NCI-H2171 (cell line): ENCODE measurements at places on chromosomes 1 and 21.

GRCh38 chr1:181936768-181937581 lies 124.5 kb downstream of the ZNF648 start:
- DNase-seq = peak; percentile 9

GRCh38 chr1:36784147-36784859 lies 250.0 kb downstream of the GRIK3 start:
- no peak for DNase-seq

- no peak for DNase-seq
Measured at GRCh38 chr1:198206292-198206691, 49.5 kb downstream of the NEK7 start.

DNA sequence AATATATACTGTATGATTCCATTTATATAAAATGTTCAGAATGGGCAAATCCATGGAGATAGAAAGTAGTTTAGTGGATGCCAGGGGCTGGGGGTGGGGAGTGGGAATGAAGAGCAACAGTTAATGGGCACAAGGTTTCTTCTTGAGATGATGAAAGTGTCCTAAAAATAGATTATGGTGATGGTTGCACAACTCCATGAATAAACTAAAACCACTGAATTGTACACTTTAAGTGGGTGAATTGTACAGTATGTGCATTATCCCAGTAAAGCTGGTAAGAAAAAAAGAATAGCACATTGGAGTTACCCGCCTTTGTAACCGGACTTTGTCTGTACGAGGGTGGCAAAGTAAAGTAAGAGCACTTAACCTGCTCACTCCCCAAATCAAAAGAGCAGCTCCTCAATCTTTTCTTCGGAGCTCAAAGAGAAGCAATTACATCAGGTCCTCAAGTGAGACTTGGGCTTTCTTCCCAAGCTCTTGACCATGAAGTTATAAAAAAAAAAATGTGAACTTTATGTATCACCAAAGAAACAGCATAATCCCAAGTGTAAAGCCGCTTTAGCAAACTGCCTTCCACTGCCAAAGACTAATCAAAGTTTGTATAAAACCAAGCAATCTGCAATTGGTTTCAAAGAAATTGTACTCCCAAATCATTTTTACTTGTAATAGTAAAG lies 32.1 kb downstream of the ALDH9A1 start:
- no peak for DNase-seq

DNA sequence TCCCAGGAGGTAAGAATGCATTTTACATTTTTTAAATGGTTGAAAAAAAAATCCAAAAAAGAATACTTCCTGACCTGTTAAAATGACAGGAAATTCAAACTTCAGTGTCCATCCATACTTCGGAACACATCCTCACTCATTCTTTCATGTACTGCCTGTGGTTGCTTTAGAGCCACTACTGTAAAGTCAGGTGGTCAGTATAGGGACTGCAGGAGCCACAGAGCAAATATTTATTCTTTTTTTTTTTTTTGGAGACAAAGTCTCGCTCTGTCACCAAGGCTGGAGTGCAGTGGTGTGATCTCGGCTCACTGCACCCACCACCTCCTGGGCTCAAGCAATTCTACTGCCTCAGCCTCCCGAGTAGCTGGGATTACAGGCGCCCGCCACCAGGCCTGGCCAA lies 124.7 kb downstream of the CLIC6 start:
- DNase-seq = no peak

GRCh38 chr1:221706876-221707582 lies 34.9 kb downstream of the DUSP10 start:
- no peak for DNase-seq

DNA sequence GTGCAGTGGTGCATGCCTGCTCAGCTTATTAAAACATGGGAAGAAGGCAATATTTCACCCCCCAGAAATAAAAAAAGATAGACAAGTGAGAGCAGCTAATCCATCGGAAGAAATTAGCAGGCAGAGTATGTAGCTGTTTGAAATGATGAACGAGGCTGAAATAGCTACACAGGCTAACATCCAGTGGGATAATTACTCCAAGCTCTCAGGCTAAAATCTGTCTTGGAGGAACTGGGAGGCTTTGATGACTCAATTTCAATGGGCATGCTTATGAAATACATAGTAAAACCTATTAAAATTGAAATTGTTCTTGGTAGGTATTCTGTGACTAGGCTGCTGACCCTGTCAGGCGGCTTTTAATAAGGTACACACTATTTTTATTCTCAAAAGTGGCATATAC lies 84.1 kb upstream of the RRP15 start:
- DNase-seq = no peak

- DNase-seq = peak; percentile 61
Measured at GRCh38 chr1:41357451-41358101, 3.7 kb upstream of the FOXO6 start.

DNA sequence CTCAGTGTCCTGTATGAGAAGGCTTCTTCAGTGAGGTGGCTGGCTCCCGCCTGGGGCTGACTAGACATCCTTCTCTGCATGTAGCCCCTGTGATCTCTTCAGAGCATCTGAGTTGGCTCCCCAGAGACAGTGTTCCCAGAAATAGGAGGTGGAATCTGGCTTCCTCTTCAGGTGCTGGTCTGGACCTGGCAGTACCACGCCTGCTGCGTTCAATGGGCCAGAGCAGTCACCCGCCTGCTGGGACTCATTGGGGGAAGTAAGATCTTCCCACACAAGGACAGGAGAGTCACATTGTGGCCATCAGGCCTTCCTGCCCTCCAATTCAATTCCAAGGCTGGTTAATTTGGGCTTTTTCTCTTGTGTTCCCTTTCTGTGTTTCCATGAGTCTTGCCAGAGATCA lies 51.0 kb downstream of the ADARB1 start:
- no peak for DNase-seq

DNA sequence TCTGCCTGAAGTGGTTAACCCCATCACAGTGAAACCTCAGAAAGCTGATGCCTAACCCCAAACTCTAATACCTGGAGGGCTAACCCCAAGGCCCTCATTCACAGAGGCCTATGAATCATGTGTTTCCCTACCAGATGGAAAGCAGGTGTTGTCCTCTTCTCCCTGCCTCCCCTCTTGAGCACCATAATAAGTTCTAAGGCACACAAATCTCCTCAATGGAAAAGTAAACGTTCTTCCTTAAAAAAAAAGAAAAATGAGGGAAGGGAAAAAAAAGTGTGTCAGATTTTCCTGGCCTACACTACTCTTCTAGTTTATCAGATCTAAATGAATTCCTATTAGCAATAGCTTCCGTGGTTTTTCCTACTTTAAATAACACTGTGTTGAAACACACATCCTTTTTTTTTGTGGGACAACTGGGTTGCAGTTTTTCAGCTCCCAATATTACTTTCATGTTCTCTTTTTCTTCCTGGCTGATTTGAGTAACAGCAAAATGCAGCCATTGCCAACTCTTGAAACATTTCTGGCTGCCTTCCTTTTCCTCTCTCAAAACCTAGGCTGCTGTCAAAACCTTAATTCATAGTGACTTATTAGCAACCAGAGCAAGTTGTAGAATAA lies 43.2 kb downstream of the SLC44A3 start:
- DNase-seq = no peak

- DNase-seq = no peak
Measured at GRCh38 chr1:66685265-66685664, 67.0 kb upstream of the DYNLT5 start.

DNA sequence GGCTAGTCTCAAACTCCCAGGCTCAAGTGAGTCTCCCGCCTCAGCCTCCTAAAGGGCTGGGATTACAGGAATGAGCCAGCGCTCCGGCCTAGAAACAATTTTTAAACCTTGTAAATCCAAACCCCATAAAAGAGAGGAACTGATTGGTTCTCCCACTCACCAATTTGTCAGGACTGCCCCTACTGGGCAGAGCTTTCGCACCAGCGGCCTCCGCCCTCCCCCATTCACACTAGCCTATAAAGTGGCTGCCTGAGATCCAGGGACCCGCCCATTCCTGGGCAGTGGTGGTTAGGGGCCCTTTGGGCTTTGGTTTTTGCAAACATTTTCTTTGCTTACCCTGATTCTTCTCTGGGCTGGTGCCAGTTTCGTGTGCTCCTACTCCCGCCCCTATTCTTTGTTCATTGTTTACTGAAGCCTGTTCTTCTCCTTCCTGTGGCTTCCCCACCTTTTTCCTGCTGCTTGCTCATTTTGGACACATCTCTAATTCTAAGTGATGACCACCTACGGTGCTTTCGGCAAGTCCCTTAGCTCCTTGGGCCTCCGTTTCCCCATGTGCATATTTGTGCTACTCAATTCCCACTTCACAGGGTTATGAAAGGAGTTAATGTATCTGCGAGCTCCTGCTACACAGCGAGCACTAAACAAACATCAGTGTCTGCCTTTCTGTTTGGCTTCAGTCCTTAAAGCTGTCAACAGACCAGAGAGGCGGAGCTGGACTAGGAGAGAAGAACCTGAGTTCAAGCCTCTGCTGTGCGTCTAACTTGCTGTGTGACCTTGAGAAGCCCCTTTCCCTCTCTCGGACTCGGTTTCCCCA lies 39.8 kb upstream of the CLIC4 start:
- DNase-seq = peak; percentile 85

- DNase-seq = no peak
Measured at GRCh38 chr21:31334648-31335121, 9.4 kb downstream of the TIAM1 start.

DNA sequence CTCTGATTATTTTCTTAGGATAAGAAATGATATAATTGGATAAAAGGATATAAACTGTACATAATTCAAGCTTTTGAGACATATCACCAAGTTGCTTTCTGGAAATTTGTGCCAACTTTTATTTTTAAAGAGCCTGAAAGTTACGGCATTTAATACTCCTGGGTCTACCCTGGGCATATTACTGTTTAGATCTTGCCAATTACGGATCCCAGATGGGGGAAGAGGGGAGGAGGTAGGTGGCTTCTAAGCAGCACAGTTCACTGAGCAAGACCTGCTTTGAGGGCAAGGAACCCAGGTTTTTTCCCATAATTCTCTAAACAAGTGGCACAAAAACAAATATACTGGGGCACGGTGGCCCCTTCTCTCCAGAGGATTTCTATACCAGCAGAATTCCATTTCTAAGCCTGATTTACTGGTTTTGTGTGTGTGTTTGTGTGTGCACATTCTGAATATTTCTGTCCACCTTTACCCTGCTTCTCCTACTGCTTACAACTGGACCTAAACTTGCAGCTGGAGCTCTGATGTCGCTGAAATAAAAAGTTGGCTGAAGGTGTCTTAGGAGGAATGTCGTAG lies 76.7 kb downstream of the LAMC2 start:
- peak; percentile 77 for DNase-seq

GRCh38 chr1:2783069-2783434 lies 18.4 kb downstream of the TTC34 start:
- DNase-seq = no peak

DNA sequence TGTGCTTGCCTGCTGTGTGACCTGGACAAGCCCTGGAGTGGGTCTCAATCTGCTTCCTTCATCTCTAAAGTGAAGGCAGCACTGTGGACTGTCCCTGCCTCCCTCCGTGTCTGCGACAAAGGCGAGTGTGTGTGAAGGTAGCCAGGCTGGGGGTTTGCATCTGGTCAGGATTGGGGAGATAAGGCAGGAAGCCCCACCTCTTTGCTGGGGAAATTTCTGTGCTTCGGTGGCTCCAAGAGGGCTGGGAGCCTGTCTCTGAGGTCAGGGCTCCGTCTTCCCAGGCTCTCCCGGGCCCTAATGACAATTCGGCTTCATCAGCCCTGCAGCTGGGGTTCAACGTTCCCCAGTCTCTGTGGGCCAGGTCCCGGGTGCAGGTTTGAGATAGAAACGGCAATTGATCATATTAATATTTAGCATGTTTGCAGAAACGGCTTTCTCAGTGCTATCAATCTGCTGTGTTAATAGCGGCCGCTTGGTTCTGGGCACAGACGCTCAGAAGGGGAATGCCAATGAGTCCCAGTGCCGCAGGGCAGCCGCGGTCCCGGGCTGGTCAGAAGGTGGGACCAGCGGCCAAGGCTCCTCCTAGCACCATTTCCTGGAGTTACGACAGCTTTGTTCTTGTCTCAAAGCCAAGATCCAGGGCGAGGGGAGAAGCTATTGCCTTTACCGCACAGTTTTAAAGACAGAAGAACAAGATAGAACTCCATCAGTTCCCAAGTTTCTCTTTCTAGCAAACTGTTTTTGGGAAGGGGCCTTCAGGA lies 105.7 kb downstream of the PRDM16 start:
- DNase-seq = no peak

DNA sequence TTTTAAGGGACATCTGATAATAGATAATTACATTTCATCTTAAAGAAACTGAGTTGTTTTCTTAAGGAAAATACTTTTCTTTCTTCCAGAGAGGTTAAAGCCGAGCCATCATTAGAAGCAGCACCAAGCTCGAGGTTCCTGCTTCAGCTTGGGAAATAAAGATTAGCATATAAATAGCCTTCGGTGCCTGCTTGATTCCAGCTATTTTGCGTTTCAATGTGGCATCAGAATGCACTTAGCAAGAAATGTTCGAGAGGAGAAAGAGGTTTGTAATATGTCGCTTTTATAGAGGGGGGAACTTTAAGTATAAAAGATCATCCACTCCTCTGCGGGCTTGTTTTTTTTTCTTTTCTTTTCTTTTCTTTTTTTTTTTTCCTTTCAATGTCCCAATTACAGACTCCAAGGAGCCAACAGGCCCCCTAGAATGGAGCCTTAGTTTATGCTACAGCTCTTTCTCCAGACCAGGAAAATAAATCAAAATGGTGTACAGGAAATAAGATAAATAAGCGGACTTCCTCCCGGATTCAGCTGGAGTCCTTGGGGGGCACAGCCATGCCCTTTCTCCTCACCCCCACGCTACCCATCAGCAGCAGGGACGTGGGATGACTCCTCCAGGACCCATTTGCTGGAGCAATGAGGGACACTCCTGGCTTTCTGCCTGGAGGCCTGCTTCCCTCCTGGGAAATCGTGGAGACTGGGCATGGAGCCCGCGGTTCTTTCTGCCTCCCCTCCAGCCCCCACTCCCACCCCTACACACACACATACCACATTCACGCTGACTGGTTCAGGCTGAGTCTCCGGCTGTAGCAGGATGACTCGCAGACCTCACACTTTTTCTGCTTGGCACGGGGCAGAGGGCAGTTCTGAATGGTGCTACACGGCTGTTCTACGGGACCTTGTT lies 131.6 kb downstream of the RRAGC start:
- peak; percentile 41 for DNase-seq

DNA sequence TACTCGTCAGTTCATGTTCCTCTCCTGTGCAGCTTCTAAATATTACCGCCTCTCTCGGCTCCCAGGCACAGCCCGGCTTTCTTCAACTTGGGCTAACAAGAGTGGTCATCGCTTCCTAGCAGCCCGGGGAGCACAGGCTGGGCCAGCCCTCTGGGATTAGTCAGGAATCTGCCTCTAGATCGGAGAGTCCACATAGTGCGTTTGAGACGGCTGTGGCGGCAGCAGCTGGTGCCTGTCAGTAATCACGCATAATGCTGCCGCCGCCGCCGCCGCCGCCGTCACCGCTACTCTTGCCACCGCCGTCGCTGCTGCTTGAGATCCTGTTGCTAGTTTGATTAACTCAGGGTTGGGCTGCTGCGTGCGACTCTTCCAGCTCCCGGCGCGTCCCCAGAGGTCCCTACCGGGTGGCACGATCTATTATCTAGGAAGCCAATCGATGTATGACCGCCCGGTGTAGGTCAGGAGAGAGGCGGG lies at the start of gene RXRG:
Gene RXRG (minus strand): TSS at position 230 of the 474 bp plus-strand sequence. CDS start 233 bp downstream, outside the sequence.
- peak; percentile 50 for DNase-seq

GRCh38 chr1:41647221-41648135 lies 163.0 kb upstream of the EDN2 start:
- DNase-seq = no peak
